ENCODE measurements at places on chromosomes 7 and 10. TPM values are rescaled to one million over a fixed set of nuclear protein-coding genes. Genes with fewer than 3 reads are reported as not detected.

Gene BAIAP2L1
- total RNA-seq: 16.6 TPM

Gene LRRC17
- 1.0 TPM for total RNA-seq

Gene GFRA1
- total RNA-seq: 1.6 TPM

Gene TMEM176A
- not detected for total RNA-seq
